ENCODE measurements at places on chromosomes 13 and 19.

DNA sequence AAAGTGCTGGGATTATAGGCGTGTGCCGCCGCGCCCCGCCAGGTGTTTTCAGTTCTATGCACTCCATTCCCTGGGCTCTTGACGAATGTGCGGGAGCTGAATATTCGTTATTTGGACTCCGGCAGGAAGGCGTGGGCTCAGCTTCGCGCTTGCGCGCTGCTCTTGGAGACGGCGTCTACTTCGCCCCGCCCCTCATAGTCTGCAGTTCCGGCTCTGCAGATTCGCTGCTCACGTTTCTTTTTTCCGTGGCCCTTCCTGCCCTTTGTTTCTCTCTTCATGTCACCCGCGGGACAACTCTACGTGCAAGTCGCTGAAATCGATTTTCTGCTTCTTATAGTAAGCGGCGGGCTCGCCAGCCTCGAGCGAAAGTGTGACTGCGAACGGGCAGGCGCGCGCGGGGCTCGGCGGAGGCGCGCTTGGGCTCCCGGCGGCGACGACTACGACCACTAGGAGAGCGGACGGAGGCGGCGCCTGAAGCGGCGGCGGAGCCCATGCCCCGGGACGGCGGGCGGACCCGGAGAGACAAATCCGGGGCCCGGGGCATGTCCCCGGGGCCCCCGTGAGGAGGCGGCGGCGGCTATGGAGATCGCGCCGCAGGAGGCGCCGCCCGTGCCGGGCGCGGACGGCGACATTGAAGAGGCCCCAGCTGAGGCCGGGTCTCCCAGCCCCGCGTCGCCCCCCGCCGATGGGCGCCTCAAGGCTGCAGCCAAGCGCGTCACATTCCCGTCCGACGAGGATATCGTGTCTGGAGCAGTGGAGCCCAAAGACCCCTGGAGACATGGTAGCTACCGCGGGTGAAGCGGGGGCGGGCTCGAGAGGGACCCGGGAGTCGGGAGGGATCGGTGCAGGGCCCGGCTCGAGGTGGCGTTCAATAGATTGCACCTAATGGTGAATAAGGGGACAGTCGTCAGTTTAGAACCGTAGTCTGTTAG lies at the start of gene PPP1R37:
TSS of gene PPP1R37 (plus strand) at position 433 of the 932 bp plus-strand sequence. CDS start at position 580, 147 bp downstream.
- DNase-seq = no peak

DNA sequence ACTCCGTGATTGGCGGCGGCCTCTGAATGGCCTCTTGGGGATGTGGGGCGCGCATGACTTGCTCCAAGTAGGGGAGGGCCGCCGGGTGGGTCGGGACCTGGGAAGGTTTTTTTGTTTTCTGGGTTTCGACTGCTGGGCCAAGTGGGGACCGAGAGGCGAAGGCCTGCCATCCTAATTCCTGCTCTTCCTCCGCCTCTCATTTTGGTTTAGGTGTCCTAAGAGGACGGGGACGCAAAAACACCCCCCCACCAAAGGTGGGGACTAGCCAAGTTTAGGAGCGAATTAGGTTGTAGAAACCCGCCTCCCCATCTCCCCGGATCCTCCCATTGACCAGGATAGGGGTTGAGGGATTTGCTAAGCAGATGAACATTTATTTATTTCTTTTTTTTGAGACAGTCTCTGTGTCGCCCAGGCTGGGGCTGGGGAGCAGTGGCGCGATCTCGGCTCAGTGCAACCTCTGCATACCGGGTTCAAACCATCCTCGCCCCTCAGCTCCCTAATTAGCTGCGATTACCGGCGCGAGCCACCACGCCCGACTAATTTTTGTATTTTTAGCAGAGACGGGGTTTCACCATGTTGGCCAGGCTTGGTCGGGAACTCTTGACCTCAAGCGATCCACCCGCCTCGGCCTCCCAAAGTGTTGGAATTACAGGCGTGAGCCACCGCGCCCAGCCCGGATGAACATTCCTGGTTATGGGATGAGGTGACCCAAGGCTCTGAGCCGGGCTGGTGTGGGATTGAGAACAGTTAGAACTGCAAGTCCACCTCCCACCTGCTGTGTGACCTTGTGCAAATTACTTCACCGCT lies 838 bp downstream of the PPP2R1A start:
- no peak for DNase-seq

- DNase-seq = no peak
Measured at GRCh38 chr13:27393101-27393500, 31.3 kb upstream of the GTF3A start.

DNA sequence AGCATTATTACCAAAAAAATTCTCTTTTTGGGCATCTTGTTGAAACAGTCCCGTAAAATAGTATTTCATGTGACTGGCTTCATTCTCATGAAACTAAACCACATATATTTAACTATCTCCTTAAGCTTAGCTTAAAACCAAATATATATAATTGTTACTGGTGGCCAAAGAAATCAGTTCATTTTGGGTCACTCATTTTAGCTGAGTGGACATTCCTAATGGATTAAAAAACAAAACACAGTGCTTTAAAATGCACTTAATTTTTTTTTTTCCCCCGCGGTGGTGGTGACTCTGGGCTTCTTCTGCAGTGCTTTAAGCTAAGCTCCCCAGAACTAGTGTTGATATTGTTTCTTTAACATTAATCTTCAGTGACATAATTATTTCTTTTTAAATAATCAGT lies 540.1 kb downstream of the GPC6 start:
- DNase-seq = no peak

DNA sequence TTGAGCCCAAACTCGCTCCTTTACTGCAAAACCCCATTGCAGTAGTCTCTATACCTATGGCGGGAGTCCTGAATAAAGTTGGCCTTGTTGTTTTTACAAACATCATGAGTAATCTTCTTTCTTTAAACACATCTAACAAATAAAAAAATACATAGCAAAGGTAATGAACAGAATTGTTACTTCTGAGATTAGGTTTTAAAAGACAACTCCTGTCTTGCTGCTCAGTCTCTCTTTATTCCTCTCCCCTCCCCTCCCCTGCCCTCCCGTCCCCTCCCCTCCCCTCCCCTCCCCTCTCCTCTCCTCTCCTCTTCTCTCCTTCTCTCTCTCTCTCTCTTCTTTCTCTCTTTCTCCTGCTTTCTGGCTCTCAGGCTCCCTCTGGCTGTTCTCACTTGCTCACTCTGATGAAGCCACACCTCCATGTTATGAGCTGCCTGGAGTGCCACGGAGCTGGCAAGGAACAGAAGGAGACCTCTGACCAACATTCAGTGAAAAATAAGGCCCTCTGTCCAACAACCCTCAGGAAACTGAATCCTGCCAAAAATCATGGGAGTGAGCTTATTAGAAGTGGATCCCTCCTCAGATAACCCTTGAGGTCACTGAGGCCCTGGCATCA lies 300.7 kb upstream of the MIR17HG start:
- DNase-seq = no peak

- no peak for DNase-seq
Measured at GRCh38 chr13:27289011-27289665, 18.5 kb downstream of the RASL11A start.

DNA sequence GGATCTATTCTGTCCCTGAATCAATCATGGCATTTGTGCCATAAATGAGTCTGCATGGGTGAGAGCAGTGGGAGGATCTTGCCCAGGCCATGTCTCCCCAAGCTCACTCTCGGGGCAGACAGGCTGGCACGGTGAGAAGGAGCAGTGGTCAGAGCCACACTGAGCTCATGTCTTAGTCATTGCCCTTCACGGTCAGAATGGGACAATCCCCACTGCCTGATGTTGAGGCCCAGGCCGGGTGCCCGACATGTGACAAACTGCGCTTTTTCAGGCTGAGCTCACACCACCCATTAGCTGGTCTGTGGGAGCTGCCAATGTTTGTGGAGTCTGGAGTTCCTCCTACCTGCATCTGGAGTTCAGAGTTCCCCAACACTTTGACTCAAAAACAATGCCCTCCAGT lies 481.9 kb downstream of the COG6 start:
- DNase-seq = no peak

- DNase-seq = no peak
Measured at GRCh38 chr13:71661921-71662320, 205.1 kb downstream of the DACH1 start.

GRCh38 chr13:93559718-93560117 lies 333.1 kb downstream of the GPC6 start:
- no peak for DNase-seq

- DNase-seq = no peak
Measured at GRCh38 chr13:51221108-51221507, 1.1 kb upstream of the FAM124A start.

DNA sequence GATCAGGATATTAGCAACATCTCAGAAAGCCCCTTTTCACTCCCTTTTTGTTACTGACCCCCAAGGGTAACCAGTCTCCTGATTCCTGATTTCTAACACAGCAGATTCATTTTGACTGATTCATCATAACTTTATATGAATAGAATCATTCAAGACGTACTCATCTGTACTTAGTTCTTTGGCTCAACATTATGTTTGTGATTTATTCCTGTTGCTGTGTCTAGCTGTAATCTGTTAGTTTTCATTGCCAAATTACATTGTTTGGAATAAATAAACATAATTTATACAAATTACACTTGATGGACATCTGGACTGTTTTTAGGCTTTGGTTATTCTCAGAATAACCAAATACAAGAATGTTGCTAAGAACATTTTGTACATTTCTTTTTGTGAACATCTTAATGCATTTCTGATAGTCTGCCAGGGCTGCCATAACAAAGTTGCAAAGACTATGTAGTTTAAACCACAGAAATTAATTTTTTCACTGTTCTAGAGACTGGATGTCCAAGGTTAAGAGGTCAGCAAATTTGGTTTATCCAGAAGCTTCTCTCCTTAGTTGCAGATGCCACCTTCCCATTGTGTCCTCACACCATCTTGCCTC lies 62.8 kb upstream of the EDNRB start:
- DNase-seq = no peak

DNA sequence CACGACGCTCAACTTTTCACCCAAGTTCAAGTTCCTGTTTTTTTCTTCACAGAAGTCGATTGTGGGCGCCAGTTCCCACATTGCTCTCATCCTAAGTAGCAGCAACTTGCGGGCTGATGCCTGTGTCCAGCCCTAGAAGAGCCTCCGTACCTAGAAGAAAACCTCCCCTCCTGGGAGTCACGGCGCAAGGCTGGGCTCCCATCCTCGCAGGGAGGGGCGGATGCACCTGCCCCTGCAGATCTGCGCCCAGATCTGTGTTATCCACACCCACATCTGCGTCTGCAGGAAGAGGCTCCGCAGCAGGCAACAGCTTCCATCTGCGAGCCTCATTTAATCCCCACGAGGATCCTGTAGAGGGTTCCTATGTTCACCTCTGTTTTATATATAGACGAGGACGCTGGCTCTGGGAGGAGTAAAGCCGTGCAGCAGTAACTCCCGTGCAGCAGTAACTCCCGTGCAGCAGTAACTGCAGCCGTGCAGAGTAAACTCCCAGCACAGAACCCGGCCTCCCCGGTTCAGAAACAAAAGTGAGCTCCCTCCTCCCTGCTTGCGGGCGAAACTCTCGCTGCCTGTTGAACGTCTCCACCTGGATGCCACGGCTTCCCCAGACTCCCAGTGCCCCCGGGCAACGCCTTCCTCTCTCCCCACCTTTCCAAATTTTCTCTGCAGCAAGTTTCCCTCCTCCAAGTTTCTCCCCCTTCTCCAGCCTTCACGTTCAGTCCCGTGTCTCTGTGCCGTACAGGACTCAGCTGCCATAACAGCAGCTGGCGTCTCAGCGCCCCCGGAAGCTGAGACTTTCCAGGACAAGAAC lies 23.5 kb upstream of the LAIR1 start:
- DNase-seq = no peak

DNA sequence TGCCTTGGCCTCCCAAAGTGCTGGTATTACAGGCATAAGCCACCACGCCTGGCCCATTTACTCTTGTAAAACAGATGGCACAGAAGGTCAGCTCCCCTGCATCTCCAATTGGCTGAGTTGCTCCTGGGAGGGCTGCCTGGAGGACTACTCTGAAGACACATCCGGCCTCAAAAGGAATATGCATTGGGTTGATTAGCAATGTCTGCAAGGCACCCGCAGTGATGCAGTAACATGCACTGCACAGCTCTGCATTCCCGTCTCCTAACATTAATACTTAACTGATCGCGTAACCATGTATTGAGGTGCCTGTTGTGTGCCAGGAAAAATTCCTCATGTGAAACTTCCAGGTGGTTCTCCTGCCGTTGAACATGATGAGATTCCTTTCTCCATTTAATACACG lies 5.0 kb downstream of the ELAVL3 start:
- no peak for DNase-seq

DNA sequence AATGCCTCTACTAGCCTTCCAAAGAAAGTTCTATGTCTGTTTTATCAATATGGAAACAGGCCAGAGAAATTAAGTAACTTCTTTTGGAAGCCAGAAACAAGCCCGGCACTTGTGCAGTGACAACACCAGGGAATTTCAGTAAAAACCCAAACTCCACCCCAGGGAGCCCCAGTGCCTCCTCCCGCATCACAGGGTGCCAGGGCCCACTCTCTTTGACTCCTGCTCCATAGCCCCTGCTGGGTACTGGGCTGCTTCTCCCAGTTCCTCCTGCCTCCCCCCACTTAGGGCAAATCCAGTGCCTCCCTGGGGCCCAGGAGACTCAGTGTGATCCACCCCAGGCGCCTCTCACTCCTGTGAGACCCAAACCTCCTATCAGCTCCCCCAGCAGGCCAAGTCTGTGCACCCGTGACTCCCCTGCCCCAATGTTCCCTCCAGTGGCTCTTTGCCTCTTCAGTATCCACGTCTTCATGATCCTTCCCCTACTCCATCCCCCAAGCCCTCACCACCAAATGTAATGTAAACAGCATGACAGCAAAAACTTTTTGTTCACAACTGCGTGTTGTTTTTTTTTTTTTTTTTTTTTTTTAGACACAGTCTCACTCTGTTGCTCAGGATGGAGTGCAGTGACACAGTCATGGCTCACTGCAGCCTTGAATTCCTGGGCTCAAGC lies 2.3 kb upstream of the FFAR3 start:
- DNase-seq = no peak

GRCh38 chr19:48628486-48629296 lies 8.5 kb downstream of the DBP start:
- no peak for DNase-seq

DNA sequence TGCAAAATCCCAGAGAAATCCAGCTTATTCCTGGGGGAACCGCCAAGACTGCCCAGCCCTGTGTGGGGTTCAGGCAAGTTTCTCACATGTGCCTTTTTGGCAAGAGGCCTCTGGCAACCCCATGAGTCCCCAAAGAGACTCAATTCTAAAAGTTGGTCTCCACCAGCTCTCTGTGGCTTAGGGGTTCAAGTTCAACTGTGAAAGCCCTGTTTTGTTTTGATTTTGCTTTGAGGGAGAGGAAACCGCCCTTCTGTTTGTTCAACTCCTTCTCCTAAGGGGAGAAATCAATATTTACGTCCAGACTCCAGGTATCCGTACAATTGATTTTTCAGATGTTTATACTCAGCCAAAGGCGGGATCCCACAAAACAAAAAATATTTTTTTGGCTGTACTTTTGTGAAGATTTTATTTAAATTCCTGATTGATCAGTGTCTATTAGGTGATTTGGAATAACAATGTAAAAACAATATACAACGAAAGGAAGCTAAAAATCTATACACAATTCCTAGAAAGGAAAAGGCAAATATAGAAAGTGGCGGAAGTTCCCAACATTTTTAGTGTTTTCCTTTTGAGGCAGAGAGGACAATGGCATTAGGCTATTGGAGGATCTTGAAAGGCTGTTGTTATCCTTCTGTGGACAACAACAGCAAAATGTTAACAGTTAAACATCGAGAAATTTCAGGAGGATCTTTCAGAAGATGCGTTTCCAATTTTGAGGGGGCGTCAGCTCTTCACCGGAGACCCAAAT lies 583 bp upstream of the LDLR start:
- DNase-seq = no peak

Data from cortex of kidney (tissue), 1 donor.